Stimulated activated CD8-positive, alpha-beta memory T cell treated with anti-CD3 and anti-CD28 coated beads, Interleukin-2, amount 100 ng/mL, for 1 hour (primary cell): ENCODE measurements at places on chromosomes 3 and 15.
A peak's percentile ranks its signal among the peaks of the same experiment; 100 is the strongest.

DNA sequence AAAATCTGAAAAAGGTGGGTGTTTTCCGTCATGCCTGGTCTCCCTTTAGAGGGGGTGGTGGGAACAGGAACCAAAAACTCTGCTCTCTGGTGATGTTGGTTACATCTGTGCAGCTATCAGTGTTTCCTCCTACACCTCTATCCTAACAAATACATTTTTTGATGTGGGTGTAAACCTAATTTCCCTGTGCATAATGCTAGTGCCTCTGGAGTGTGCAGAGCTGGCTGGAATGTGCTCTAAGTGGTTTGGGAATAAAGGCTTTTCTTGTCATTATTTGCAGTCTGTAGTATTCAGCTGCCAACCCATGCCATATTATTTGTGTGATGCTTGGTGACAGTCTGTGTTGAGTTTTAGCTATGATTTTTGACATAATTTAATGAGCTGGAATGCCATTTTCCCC is 547.6 kb downstream of the NLGN1 start:
- no peak for DNase-seq

- DNase-seq: no peak
These were observed 445.3 kb downstream of the C3orf38 start for GRCh38 chr3:88595026-88595425.

DNA sequence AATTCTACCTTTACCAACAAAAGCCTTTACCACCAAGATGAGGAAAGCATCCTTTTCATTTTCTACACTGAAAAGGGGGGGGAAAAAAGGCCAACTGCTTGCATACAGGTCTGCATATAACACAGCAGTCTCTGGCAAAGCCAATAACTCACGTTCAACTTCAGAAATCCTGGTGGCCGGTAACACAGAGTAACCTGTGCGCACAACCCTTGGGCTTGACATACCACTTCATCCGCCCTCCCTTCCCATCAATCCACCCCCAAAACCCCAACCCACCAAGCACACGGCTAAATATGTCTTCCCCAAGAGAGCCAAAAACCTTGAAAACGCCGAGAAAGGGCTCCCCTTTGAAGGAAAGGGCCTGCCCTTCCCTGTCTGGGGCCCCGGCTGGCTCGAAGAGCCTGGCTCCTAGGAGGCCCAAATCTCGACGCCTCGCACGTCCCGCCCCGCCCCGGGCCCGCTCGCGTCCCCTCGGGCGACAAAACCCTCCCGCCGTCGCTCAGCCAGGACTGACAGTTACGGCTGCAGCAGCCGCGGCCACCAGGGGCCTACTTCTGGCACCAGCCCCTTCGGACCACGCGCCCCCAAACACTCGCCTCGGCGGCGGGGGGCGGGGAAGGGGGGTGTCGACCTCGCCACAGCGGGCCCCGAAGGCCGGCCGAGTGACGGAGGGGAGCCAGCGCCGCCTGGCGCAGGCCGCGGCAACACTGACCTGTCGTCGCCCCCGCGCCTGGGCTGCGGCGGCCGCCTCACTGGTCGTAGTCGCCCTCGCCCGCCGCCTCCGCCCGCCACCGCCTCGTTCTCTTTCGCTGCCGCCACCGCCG is 835 bp downstream of the UBE3A start:
- DNase-seq: peak; percentile 11

GRCh38 chr3:183898028-183898431 is 13.3 kb upstream of the PARL start:
- DNase-seq: no peak

DNA sequence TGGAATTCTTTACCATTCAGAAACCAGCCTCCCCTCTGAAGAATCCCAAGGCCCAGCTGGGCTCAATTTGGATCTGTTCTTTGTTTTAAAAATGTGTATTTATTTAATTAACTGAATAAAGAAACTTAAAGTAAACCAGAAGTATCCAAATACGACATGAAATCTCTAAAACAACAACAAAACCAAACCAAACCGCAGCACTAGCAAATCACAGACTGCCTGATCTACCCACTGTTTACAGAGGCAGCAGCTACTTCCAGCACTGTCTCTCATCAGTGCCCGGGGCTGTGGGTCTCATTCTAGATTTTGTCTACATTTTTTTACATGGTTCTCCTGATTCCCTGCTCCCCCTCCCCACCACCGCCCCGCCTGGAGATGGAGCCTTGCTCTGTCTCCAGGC is 2.3 kb downstream of the FLNB start:
- DNase-seq: no peak

DNA sequence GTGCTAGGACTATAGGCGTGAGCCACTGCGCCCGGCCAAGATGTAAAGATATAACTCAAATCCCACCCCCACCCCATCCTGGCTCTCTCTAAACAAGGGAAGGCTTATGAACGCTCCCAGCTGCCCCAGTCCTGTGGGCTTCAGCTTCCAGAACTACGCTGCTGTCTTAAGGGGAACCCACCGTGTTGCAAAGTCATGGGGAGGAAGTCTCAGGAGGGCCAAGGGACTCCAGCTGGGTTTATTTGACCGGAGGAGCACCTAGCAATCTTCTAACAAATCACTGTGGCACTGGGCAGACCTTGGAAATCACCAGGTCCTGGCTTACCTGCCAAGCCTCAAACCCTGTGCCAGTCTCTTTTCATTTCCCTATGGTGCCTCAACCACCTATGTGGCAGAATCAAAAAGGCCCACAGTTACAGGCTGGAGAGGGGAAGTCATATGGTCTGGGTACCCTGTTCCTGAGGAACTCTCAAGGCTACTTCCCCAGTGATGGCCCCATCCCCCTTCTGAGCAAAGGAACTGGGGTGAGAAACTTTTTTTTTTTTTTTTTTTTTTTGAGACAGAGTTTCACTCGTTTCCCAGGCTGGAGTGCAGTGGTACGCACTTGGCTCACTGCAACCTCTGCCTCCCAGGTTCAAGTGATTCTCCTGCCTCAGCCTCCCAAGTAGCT is 83.4 kb downstream of the RBPMS2 start:
- no peak for DNase-seq

GRCh38 chr3:34175636-34176176 is 377.3 kb downstream of the PDCD6IP start:
- DNase-seq: no peak

GRCh38 chr15:53588773-53589172 is 170.7 kb downstream of the WDR72 start:
- DNase-seq: no peak

DNA sequence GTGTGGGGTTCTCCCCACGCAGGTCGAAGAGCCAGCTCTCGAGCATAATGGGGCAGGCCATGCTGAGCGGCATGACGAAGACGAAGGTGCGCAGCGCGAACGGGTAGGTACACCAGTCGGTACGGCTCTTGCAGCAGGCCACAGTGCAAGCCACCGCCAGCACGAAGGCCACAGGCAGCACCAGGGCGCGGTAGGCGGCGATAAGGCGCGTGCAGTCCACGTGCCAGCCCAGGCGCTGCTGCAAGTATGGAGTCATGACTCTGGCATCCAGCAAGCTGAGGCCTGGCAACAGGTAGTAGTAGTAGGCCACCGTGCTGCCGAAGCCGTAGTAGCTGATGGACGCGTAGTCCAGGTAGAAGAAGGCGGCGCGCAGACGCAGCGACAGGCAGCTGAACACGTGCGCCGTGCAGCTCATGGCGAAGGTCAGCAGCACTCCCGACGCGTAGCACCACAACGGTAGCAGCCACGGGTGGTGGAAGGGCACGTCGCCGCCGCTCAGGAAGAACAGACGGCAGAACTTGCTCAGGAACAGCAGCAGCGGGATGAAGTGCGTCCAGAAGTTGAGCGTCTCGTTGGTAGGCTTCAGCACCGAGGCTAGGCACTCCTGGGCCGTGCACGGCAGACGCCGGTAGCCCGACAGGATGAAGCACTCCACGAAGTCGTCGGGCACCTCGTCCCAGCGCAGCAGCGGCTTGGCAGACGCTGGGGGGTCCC is 797 bp downstream of the PAQR9 start:
- no peak for DNase-seq
